ENCODE measurements at places on chromosomes 11 and 22.

- DNase-seq, result no peak
These were observed 31.1 kb upstream of the GCAT start for GRCh38 chr22:37776639-37777005.

GRCh38 chr22:32482708-32483107 is 8.1 kb downstream of the FBXO7 start:
- DNase-seq, result no peak

DNA sequence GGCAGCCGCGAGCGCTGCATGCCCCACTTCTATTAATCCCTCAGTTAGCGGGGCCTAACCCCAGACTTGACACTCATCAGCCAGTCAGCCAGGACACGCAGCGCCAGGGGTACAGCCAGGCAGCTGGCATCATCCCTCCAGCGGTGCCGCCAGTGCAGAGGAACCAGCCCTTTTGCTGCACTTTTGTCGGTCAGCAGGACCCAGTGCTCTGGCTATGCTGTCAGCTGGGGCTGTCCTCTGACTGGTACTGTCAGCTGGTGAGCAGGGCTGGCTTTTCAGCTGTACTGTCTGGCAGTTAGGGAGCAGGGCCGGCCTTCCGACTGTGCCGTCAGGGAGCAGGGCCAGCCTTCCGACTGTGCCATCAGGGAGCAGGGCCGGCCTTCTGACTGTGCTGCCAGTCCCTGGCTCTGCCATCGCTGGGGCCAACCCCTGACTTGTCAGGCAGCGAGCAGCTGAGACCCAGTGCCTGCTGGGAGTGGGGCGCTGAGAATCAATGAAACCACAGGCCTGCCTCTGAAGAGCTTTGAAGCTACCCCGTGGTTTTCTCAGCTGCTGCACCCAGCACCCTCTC is 115.4 kb downstream of the KIAA1671 start:
- DNase-seq, result no peak

- no peak for DNase-seq
These were observed 64.1 kb upstream of the BIRC3 start for GRCh38 chr11:102253020-102253715.

- DNase-seq, result no peak
These were observed 123.4 kb upstream of the SEZ6L start for GRCh38 chr22:26045860-26046259.

- DNase-seq, result no peak
These were observed 522 bp downstream of the TOB2 start for GRCh38 chr22:41446057-41446501.

- DNase-seq, result peak; percentile 65
These were observed 4.3 kb downstream of the RTN4RL2 start for GRCh38 chr11:57464539-57465181.

DNA sequence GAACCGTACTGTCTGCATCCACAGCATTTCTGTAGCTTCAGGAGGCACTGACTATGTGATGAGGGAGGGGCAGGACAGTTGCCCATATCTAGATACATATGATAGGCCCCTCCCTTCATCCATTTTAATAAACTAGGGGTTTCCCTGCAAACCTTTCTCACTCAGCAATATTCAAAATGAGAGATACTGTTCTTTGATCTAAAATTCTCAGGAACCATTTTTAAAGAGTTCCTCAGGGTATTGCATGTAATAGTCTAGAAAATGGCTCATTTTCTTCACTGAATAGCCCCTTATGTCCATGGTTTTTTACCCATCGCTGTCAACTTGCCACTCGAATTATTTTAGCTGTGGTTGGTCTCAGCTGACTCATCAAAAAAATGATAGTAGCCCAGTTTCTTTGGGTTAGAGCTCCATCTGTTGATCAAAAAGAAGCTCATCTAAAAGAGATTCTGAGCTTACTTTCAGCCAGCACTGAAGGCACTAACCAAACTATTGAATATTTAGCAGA is 37.0 kb upstream of the DNAJB7 start:
- no peak for DNase-seq
